ENCODE measurements at places on chromosomes 11 and 22.

DNA sequence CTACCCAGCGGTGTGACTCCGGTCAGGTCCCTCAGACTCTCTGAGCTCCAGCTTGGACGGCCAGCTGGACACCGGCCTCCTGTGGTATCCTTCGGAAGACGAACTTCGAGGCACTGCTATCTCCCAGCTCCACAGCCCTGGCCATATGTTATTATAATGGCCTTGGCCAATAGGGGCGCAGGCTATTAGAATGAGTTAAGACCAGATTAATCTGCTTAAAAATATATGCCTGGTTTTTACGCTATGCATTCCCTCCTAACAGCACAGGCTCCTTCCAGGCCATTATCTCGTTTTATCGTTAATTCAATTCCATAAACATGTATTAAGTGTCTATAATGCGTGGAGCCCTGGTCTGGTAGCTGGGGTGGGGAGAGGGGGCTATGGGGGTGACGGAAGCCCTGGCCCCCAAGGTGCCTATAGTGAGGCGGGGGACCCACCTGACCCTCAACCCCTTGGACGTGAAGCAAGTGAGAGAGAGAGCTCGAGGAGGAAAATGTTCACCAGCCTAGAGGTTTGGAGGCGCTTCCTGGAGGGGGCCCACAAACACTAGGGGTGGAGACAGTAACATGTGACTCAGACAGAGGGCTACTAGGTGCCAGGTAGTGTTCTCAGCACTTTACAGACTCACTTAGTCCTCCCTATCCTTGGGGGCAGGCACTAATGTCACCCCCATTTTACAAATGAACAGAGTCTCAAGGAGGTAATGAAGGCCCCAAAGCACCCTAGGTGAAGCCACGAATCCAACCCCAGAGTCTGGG, 37.5 kb upstream of the TCF20 start:
- DNase-seq, result no peak

- peak; percentile 9 for DNase-seq
Measured at GRCh38 chr11:34840736-34841386, 75.3 kb downstream of the APIP start.

DNA sequence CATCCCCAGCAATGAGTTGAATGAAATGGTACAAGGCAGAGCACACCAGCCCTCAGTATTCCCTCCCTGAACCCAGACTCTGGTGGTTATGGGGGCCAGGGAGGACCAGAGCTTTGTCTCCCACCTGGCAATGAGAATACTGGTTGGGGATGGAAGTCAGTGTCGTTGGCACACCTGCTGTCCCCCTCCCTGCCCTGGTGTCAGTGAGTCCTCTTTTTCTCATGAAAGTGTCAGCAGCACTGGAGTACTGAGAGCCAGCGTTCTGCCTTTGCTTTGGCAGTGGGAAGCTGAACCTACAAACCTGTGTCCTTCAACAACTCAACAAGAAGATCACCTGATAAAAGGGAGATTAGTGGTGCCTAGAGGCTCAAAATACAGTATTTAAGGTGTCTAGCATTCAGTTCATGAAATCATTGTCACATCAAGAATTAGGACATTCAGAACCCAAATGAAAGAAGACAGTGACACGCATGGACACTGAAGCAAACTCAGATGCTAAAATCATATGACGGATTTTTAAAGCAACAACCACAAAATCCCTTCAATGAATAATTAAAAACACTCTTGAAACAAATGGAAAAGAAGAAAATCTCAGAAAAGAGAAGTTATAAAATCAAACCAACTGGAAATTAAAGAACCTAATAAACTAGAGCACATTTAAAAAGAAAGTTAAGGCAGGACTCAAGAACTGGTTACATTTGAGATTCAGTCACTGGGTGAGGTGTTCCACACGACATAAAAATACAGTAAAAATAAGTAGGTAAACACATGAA, 77.5 kb upstream of the VPREB1 start:
- DNase-seq, result no peak

DNA sequence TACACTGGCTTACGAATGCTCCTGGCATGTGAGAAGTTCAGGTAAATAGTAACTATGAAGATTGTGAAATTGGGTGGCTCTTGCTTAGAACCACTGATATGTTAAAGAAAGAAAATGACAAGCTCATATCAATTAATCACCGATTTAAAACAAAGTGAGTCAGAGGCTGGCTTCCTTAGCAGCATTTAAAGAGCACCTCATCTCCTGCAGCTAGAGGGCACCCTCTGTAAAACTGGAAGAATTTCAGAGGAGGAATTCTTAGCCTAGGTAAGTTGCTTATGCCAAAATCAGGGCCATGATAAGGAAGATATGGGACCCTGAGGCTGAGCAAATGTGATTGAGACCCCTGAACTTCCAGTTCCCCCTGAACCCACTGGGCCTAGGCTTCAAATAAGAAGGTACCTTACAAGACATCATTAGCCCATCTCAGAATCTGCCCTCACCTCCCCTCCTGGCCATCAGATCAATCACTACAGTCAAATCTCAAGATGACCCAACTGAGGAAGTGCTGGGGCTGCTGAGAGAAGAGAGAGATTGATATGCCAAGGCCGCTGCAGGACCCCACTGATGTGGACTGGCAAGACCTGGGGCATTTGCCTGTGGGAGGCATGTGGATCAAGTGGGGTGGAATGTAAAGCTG, 8.6 kb upstream of the CD3E start:
- no peak for DNase-seq

- no peak for DNase-seq
Measured at GRCh38 chr11:119472856-119473222, 49.9 kb upstream of the THY1 start.

- no peak for DNase-seq
Measured at GRCh38 chr11:7893796-7894195, 37.3 kb downstream of the OR10A6 start.

DNA sequence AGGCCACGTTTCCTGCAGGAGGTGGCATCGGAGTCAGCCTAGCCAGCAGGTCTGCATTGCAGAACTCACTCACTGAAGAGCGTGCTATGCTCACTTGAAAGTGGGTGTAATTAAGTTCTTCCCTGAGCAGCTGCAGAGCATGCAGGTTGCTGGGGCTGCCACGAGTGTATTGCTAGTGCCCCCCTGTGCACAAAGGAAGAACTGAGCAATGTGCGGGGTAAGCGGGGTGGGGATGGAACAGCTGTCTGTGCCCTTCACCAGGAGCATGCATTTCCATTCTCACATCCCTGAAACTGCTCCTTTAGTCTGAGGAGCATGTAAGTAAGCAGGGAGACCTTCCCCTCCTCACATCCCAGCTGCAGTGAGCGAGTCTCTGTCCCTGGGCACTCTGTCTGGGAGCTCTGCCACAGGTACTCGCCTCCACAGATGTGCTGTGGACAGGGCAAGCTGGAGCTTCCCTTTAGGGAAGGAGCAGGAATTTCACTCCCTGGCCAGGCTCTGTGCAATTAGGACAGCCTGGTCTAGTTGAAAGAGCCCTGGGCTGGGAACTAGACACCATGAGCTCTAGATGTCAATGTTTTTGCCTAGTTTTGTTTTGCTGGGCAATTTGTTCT, 1031.8 kb downstream of the NTM start:
- DNase-seq, result peak; percentile 67

DNA sequence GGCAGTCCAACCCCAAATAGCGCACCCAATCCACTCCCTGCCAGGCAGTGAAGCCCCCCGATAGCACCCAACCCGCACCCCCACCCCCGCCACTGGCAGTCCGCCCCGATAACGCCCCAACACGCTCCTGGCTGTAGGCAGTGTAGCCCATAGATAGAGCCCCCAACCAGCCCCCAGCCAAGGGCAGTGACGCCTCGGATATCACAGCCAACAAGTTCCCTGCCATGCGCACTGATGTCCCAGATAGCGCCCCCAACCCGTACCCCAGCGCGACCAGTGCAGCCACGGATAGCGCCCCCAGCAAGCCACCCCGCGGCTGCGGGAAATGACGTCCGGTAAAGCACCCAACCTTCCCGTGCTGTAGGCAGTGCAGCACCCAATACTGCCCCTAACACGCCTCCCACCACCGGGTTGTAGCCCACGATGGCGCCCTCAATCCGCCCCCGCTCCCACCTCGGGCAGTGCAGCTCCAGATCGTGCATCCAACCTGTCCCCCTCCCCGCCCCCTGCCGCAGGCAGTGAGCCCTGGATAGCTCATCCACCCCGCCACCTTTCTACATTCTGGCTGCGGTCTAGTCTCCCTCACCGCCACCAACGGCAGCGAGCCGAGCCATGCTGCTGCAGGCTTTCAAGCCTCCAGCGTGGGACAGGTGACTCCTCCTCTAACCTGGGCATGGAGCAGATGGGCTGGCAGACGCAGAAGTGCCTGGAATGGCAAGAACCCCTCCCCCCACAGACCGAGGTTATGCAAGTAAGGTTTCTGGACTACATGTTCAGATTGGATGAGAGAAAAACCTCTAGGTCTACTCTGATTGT, 625 bp downstream of the RFPL2 start:
- DNase-seq, result no peak
